ENCODE measurements at places on chromosomes 2 and 18.

- no peak for DNase-seq
Measured at GRCh38 chr2:80348953-80349352, 44.4 kb upstream of the LRRTM1 start.

GRCh38 chr2:73566288-73566878 is 75.8 kb downstream of the NAT8 start:
- no peak for DNase-seq

- no peak for DNase-seq
Measured at GRCh38 chr2:149068996-149069888, 30.7 kb downstream of the LYPD6B start.

- DNase-seq, result no peak
Measured at GRCh38 chr2:127359520-127359919, 28.3 kb downstream of the MAP3K2 start.

DNA sequence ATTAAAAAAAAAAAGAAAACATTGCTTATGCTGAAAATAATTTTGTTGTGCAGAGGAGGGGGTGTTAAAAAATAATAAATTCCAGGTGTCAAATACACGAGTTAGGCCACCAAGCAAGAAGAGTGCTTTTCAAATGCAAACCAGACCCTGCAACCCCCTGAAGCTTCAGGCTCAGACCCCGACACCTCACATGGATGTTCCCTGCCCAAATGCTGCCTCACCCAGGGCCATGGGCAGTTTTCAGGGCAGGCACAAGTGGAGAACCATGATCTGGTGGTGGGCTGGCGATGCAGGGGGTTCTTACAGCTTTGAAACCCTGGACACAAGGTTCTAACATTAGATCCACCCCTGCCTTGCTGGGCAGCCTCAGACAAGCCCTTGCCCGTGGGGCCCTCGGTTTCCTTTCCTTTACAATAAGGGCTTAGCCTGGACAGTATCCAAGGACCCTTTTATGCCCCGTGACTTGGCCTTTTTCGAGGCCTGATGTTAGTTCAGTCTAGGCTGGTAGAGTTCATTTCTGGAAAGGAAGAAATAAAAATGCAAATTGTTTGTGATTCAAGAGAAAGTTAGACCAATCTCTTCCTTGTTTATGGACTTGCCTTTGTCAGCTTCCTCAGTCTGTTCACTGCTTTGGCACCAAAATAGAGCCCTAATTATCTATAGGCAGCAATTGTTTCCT is 168.7 kb downstream of the DDX1 start:
- no peak for DNase-seq

- DNase-seq, result no peak
Measured at GRCh38 chr18:50289108-50289443, 1.6 kb upstream of the CXXC1 start.

- DNase-seq, result peak; percentile 34
Measured at GRCh38 chr2:231530099-231531011, at the start of gene NMUR1. TSS of gene NMUR1 (minus strand) at chr2:231530445. CDS start at chr2:231530361, 84 bp downstream.

- no peak for DNase-seq
Measured at GRCh38 chr2:160228141-160228917, 28.3 kb upstream of the ITGB6 start.

DNA sequence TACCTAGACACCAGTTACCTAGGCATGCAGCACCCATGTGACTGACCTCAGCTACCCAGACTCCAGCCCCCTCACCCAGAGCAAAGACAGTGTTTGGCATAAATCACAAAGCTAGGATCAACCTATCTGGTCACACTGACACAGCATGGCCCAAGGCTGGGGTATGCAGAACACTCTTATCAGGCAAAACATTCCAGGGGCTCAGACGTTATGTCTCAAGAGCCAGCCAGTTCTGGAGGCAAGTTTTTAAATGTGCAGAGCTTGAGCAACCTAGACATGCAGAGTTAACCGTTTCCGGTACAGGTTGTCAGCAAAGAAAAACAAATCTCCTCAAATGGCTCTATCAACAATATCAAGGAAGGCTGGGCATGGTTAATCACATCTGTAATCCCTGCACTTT is 92.8 kb downstream of the AP1S3 start:
- no peak for DNase-seq

GRCh38 chr2:192513575-192513974 is 318.8 kb upstream of the TMEFF2 start:
- no peak for DNase-seq

- no peak for DNase-seq
Measured at GRCh38 chr2:174775571-174775980, 11.3 kb upstream of the CHRNA1 start.

- DNase-seq, result no peak
Measured at GRCh38 chr18:56532176-56532840, 106.1 kb downstream of the TXNL1 start.

GRCh38 chr2:188963741-188964140 is 10.4 kb upstream of the COL3A1 start:
- DNase-seq, result no peak

- DNase-seq, result no peak
Measured at GRCh38 chr18:42025974-42026625, 71.1 kb downstream of the PIK3C3 start.

- DNase-seq, result no peak
Measured at GRCh38 chr2:17800219-17800618, 16.0 kb upstream of the MSGN1 start.

DNA sequence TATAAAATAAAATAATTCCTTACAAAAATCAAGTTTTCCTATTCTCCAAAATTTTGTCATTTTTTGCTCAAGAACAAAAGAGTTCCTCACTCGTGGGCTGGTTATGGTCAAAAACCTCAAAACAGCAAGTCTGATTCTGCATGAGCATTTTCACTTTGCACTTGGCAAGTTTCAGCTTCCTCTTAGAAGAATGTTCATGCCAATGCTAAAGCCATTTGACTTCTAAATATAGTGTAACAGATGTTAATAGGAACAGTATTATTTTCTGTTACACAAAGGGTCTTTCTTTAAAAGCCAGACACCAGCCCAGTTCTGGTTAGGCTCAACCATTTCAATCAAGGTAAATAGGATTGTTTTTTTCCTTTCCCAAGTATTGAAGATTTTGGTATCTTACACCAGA is 261.3 kb upstream of the CCDC68 start:
- DNase-seq, result no peak

GRCh38 chr2:14420851-14421250 is 211.7 kb upstream of the LRATD1 start:
- DNase-seq, result no peak

GRCh38 chr2:118325321-118325955 is 237.2 kb downstream of the INSIG2 start:
- DNase-seq, result no peak

DNA sequence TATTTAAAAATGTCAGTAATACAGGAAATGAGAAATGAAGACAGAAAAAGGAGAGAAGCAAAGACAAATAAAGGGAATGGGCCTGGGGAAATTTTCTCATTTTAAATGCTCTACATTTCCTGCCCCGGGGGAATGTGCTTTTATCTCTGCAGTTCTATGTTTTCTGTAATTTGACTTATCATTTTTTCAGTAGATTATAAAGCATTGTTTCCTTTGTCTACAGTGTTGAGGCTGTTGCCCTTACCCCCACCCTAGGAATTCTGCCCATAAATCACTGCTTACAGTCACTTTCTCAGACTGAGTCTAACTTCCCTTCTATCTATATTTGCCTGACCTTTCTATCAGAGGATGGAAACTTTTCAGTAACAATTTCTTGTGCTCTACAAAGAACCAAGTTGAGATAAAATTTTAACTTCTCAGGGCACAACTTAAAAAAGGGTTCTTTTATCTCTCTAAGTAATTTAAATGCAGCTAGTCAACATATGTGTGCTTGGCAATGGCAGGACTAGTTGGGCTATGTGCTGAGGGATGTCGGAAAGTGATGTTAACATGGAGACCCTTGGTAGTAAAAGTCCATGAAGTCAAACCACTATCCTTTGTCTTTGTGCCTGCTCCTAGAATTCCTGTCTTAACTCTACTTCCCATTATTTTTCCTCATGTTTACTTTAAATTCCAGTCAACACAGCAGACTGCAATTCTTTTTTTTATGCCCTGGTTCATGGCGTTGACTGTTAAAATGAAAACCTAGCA is 146.5 kb upstream of the MMADHC start:
- no peak for DNase-seq

GRCh38 chr2:218880102-218880858 is at the start of gene WNT10A:
TSS of gene WNT10A (plus strand) at chr2:218880852. CDS start at chr2:218880996, 144 bp downstream.
- peak; percentile 71 for DNase-seq

All from stimulated activated CD4-positive, alpha-beta T cell treated with anti-CD3 and anti-CD28 coated beads, TNF-alpha, amount 100 ng/mL, for 1 hour (primary cell).